ENCODE measurements at places on chromosomes 1 and 21.

GRCh38 chr21:39774227-39774626, 29.2 kb downstream of the IGSF5 start:
- DNase-seq, result no peak

DNA sequence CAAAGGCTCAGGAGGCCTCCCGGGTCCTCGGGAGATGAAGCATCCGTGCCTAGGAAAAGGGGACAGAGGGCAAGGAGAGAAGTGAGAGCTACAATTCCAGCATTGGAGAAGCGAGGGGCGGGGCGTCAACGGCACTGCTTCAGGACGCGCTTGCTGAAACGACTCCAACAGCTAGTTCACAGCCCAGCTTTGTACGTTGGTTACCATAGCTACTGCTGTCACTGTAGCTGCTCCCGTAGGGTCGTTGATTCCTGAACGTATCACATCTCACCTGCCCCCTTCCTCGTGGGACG, 63.1 kb downstream of the TOR1AIP2 start:
- no peak for DNase-seq

GRCh38 chr1:106912131-106912530, 144.3 kb upstream of the PRMT6 start:
- DNase-seq, result peak; percentile 68

DNA sequence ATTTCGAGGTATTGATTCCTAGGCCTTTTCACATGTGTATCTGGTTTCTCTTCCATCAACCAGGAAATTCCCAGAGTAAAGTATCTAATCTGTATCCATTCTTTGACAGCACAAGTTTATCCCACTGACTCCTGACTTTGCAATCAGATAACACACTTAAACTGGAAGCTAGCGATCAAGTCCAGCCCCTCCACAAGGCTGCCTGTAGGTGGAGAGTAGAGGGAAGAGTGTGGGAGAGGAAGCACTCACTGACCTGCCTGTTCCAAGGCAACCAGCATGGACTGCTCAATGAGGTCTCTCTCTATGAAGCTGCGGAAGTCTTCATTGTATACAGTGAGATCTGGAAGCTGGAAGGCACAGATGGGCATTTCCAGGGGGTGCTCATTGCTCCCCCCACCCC, 30.4 kb upstream of the MTMR11 start:
- DNase-seq, result no peak

DNA sequence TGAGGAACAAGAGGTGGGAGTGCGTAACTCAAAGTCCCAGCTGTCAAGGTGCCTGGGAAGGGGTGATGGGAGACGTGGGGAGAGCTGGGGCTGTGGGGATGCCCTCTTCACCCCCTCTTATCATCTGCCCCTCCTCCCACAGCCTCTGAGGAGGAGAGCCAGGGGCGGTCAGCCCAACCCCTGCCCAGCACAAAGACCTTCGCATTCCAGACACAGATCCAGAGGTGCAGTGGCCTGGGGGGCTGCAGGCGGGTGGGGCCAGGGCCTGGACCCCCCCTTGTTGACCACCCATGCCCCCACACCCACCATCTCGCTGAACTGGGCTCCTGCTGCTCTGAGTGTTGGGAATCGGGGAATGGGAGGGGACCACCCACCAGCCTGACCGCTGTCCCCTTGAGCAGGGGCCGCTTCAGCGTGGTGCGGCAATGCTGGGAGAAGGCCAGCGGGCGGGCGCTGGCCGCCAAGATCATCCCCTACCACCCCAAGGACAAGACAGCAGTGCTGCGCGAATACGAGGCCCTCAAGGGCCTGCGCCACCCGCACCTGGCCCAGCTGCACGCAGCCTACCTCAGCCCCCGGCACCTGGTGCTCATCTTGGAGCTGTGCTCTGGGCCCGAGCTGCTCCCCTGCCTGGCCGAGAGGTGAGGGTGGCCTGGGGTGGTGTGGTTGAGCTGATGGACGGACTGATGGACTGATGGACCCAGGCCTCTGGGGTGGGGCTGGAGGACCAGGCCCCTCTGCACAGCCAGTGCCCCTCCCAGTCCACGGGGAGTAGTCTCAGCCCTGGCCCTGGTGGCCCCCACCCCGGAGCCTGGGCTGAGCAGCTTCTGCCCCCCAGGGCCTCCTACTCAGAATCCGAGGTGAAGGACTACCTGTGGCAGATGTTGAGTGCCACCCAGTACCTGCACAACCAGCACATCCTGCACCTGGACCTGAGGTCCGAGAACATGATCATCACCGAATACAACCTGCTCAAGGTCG, 29.7 kb downstream of the TRIM11 start:
- DNase-seq, result no peak

GRCh38 chr1:167469280-167469965, 48.9 kb downstream of the CD247 start:
- no peak for DNase-seq

DNA sequence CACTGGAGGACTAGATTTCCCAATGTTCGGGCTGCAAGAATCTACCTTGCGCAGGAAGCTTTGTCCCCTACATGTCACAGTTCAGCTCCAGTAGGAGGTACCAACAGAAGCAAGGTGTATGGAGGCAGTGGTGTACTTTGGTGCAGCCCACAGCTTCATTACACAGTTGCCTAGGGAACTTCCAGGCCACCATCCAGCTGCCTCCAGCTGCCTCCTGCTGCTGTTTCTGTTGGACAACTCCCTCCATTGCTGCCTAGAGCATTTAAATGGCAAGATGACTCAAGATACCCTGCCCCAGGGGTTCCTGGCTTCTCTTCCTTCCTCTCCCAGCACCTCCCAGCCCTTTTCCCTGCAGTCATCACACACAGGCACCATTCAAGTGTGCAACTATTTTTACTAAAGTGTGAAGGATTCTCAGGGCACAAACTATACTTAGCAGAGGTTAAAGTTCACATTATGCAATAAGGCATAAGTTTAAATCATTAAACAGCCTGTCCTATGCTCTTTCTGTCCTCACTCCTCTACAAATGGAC, 39.0 kb upstream of the ATP1A1 start:
- DNase-seq, result no peak

GRCh38 chr1:229229721-229230139, 41.2 kb upstream of the RAB4A start:
- no peak for DNase-seq

GRCh38 chr1:63023171-63023570, 239.2 kb downstream of the ATG4C start:
- no peak for DNase-seq

DNA sequence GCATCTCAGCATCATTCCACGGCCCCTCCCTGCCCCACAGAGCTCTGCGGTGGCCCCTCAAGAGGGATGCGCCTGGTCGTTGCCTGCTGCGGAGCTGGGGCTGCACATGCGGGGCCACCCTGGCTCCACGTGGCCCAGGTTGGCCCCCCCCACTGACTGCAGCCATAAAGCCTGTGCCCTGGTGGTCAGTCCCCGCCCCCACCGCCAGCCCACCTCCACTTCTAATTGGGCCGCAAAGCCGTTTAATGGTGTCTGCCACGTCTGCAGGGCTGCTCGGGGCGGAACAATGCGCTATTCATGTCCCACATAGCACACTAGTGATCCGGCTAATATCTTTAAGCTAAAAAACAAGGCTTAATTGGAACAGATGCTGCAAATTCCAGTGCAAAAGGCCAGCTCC, 33.5 kb upstream of the ACTRT2 start:
- no peak for DNase-seq

GRCh38 chr21:38478782-38479181, 19.5 kb downstream of the ERG start:
- peak; percentile 13 for DNase-seq

- DNase-seq, result no peak
These were observed 2.6 kb downstream of the NME7 start for GRCh38 chr1:169364948-169365347.

DNA sequence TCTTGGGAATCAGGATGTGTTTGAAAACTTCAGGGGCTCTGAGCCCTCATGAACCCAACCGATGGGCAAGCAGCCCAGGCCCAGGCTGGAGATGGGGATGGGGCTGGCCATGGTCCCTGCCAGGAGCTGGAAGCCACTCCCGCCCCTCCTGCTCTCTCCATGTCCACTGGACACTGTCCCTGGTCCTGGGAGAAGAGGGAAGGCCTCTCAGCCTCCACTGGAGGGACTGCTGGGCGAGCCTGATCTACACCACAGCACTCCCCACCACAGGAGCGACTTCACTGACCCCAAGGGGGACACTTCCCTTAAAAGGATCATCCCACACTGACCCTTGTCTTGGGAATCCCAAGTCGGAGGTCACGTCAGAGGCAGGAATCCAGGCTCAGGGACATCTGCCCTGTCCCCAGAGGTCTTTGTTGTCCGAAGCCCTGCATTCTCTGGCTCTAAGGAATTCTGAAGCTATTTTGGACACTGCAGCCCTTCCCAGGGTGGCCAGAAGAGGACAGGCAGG, 16.9 kb upstream of the COL18A1 start:
- no peak for DNase-seq

- DNase-seq, result peak; percentile 87
These were observed 512.2 kb downstream of the NEGR1 start for GRCh38 chr1:71770121-71770520.

GRCh38 chr1:12548279-12548972, 69.6 kb downstream of the DHRS3 start:
- DNase-seq, result no peak

DNA sequence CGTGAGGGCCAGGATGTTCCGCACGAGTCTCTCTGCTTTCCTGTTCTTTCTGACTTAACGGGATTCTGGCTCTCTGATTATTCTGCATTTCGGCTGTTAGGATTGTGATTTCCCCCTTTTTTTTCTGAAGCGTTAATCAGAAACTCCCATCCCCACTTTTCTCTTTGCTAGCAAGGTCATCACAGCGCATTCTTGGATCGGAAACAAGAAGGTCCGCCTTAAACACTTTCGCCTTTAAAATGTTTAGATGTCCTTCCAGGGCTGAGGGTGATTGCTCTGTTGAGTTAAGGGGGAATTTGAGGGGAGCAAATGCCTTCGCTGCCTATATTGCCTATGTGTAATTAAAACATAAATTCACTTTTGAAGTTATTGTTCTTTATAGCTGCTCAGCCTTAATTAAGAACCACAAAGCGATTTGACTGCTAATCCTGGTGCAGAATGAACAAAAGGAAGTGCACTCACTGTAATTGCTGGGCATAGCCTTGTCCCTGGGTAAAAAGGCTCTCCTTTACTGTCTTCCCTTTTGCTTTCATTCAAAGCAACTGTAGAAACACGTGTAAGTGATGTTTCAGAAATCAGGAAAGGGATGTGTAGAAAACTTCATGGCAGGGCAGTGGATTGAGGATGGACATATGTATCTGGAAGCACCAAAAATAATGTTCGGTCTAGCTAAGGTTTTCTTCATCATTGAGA, 1.2 kb downstream of the LAMC1 start:
- no peak for DNase-seq

DNA sequence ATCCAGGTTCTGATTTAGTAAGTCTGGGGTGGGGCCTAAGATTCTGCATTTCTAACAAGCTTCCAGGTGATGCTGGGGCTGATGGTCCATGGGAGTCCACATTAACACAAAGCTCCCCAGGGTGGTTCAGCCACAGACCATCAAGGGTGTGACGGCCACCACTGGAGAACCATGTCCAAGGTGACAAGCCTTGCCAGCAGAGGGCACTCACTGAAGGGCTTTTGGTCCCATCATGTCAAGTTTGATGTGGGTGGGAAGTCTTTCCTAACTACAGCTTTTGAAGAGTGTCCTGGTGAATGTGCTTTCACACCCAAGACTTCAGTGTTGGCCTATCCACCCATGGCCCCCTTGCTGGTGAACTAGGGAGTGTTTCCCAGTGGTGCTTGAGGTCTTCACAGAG, 67.1 kb downstream of the UBE2T start:
- DNase-seq, result peak; percentile 13

DNA sequence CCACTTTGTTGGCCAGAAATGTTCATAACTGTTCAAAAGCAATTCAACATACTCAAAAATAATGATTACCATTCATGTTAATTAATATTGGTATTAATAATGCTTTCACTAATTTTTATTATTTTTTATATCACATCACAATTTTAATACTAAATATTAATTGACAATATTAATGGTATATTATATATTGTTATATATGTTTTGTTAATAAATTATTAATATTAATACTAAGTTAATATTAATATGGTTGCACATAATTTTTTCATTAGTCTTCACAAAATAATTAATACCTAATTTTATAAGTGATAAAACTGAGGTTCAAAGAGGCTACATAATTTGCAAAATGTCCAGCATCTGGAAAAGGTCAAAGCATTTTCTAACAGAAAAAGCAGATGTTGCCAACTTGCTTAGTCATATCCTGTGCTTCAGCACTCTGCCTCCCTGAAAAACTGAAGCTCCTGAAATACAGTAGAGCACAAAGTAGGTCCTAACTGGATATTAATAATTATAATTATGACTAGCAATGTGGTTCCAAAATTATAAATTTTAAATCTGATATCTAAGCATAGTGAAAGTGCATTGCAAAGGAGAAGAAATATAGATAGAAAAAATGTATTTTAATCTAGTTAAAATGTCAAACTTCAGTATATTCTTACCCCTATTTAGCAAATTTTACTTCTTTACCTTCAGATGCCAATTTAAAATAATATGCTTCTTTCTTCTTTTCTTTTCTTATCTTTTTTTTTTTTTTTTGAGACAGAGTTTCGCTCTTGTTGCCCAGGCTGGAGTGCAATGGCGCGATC, 123.2 kb upstream of the TNFSF4 start:
- peak; percentile 78 for DNase-seq

DNA sequence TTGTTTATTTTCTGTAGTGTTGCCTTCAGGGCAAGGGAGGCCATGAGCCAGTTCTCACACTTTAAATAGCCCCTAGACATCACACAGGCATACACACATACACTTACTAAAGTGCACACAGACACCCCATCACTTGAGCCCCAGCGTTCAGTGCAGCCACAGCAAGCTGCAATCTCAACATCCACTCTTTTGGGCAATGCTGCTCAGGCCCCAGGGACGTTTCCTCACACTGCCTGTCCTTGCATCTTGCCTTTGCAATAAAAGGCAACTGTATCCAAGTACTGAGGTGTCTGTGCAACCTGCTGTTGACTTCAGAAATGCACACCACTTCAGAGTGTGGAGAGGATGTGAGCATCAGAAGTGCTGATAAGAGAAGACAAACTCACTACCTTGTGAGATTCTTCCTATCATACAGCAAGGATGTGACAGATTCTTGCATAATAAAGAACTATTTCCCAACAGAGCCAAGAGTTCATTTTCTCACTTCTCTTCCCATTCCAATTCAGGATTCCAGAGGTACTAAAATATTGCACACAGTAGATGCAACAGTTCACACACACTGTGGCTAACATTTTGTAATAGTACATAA, 36.2 kb downstream of the IRF2BP2 start:
- DNase-seq, result peak; percentile 21

DNA sequence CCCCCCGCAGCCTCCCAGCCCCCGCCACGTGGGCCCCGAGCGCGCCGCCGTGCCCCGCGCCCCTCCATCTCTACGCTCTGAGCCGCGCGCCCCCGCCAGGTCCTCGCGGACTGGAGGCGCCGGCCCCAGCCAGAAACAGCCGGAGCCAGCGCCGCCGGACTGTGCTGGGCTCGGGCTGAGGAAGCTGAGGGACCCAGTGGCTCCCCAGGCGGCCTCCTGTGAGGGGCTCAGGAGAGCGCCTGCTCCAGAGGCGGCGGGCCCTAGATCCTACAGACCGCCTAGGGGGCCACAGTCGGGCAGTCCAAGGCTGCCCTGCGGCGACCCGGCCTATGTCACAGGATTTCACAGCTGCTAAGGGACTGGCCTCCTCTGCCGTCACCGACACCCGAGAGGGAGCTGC, 82.1 kb downstream of the NENF start:
- no peak for DNase-seq
